ENCODE measurements at places on chromosomes 6 and 20.

- no peak overlapping the region for H3K4me3 ChIP-seq
- H3K4me1 ChIP-seq = peaks cover 23% of the 10 kb centered on the region
- no peaks in the 10 kb centered on the region for H3K36me3 ChIP-seq
- no peaks in the 10 kb centered on the region for H3K27me3 ChIP-seq
- DNase-seq = no peak
These were observed 36.6 kb upstream of the SLC22A16 start for GRCh38 chr6:110512991-110513390.

- H3K36me3 ChIP-seq = no peaks in the 10 kb centered on the region
- H3K27ac ChIP-seq = peak overlapping the region; percentile 36
- peak overlapping the region; percentile 11 for H3K4me3 ChIP-seq
- H3K4me1 ChIP-seq = no peaks in the 10 kb centered on the region
These were observed 172.4 kb downstream of the ADGB start for GRCh38 chr6:146770965-146771735.

DNA sequence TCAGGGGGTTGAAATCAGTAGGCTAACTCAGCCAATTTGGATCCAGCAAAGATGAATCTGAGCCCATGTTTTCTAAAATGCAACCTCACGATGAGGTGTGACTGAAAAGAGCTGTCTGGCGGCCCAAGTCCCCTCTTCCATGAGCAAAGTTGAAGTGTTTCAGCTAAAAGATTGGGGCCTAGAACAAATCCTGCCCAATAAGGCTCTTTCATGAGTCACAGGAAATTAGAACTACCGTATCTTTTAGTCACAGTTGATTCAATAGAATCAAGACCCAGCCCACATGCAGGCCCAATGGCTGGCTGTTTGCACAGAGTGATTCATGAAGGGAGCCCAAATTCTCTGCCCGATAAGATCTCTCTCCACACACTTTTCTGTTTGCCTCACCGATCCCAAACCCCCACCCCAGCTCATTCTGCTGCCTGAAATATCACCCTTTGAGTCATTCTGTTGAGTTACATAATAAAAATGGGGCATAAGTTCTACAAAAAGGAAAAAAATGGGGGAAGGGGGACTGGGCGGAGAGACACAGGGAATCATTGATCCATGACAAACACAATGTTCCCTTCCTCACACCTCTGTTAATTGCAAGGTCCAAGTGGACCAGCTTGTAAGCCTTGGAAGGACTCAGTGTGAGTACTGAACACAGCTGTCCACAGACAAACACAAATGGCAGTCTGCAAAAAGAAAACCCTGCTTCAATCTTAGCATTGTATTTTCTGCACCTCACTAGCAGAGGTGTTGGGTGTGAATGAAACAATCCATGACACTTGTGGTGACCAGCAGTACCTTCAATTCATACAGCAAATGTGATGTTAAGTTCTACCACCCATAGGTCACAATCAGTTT, 13.8 kb downstream of the FOXQ1 start:
- no peak overlapping the region for H3K4me3 ChIP-seq

DNA sequence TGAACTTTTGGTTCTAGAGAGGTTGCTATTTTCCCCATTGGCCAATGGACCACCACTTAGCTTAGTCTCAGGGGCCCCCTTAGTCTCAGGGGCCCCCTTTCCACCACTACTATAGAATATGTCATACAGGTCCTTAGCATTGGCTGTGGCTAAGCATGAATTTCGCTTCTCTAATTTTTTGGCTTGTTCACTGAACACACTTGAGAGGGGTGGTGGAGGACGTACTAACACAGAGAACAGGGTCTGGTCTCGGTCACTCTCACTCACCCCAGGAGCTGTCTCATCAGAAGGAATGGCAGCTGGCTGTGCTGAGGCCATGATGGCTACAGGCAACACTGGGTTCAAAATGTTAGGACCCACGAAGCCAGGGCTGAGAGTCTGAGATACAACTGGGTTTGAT, 30.3 kb downstream of the ZNF318 start:
- no peak overlapping the region for H3K27ac ChIP-seq
- H3K27me3 ChIP-seq = no peaks in the 10 kb centered on the region

- H3K36me3 ChIP-seq = no peaks in the 10 kb centered on the region
- peak; percentile 94 for DNase-seq
- H3K4me3 ChIP-seq = peak within 1 kb of the TSS; percentile 68
- H3K27ac ChIP-seq = peak within 1 kb of the TSS; percentile 98
These were observed at the start of gene PPP1R18 for GRCh38 chr6:30686009-30686907. Gene PPP1R18, minus strand, starts transcription at chr6:30686645. Its CDS starts 627 bp downstream, at chr6:30686018.

GRCh38 chr6:153312634-153313033, 181.6 kb upstream of the RGS17 start:
- no peaks in the 10 kb centered on the region for H3K4me1 ChIP-seq
- DNase-seq = no peak
- H3K27ac ChIP-seq = no peak overlapping the region
- H3K4me3 ChIP-seq = no peak overlapping the region
- no peaks in the 10 kb centered on the region for H3K27me3 ChIP-seq

GRCh38 chr6:134948691-134949090, 1.2 kb downstream of the ALDH8A1 start:
- no peak overlapping the region for H3K4me3 ChIP-seq
- H3K27ac ChIP-seq = no peak overlapping the region
- no peaks in the 10 kb centered on the region for H3K27me3 ChIP-seq
- H3K36me3 ChIP-seq = no peaks in the 10 kb centered on the region
- H3K4me1 ChIP-seq = no peaks in the 10 kb centered on the region

DNA sequence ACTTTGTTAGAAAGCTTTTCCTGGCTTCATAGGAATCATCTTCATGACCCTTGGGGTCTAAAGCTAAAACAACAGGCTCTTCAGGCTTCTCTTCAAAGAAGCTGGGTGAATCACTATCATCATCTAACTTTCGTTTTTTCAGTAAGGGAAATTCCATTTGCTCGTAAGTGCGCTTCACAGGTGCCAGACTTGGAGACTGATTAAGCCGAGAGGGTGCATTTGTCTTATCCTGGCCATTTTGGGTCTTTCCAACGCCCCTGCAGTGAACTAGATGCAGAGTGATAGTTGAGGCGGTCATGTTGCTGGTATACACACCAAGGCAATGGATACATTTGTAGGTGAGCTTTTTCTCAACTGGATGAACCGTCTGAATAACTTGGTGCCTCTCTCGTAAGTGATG, 38.8 kb downstream of the ADNP start:
- no peak overlapping the region for H3K27ac ChIP-seq
- DNase-seq = no peak
- H3K27me3 ChIP-seq = no peaks in the 10 kb centered on the region
- peaks cover 68% of the 10 kb centered on the region for H3K36me3 ChIP-seq
- no peak overlapping the region for H3K4me3 ChIP-seq

GRCh38 chr6:15061180-15061641, 184.7 kb upstream of the JARID2 start:
- H3K36me3 ChIP-seq = no peaks in the 10 kb centered on the region
- peaks cover 11% of the 10 kb centered on the region for H3K4me1 ChIP-seq
- H3K27ac ChIP-seq = no peak overlapping the region
- H3K4me3 ChIP-seq = no peak overlapping the region
- H3K27me3 ChIP-seq = no peaks in the 10 kb centered on the region

GRCh38 chr6:80145921-80146320, 39.5 kb downstream of the BCKDHB start:
- no peaks in the 10 kb centered on the region for H3K27me3 ChIP-seq
- H3K4me3 ChIP-seq = no peak overlapping the region
- no peak overlapping the region for H3K27ac ChIP-seq
- H3K4me1 ChIP-seq = peaks cover 27% of the 10 kb centered on the region
- DNase-seq = no peak

- H3K4me3 ChIP-seq = no peak overlapping the region
- H3K27ac ChIP-seq = no peak overlapping the region
- H3K27me3 ChIP-seq = no peaks in the 10 kb centered on the region
- H3K4me1 ChIP-seq = peaks cover 10% of the 10 kb centered on the region
- DNase-seq = no peak
These were observed 246.9 kb upstream of the PRDM1 start for GRCh38 chr6:105839266-105839665.

DNA sequence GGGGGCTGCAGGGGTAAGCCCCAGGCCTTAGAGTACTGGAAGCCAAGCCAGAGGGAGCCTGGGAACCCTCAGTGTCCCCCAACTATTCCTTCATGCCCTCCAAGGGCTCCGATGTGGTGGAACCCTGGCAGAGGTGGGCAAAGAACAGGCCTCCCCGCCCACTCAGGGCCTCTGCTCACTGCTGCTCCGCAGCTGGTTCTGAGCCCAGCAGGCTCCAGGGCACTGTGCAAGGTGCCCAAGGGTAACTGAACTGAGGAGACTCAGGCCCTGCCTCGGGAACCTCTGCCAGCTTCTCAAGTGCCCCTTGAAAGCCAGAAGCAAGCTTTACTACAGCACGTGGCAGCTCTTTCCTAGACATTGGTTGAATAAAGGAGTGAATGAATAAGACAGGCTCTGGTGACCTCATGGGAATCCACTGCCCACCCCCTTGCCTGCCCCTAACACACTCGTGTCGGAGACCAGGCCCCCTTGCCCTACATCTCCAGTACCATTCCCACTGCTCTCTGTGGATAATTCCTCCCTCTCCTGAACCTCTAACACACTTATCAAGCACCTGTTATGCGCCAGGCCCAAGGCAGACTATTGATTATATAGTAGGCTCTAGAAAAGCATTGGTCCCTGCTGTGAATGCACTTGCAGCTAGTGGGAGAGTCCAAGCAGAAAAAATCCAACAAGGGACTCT, 55.0 kb downstream of the TOX2 start:
- no peaks in the 10 kb centered on the region for H3K36me3 ChIP-seq
- no peak for DNase-seq
- peaks cover 19% of the 10 kb centered on the region for H3K27me3 ChIP-seq
- no peak overlapping the region for H3K4me3 ChIP-seq
- peaks cover 1% of the 10 kb centered on the region for H3K4me1 ChIP-seq

GRCh38 chr6:134272374-134272773, 45.5 kb downstream of the SGK1 start:
- no peak for DNase-seq
- H3K36me3 ChIP-seq = no peaks in the 10 kb centered on the region
- peaks cover 11% of the 10 kb centered on the region for H3K4me1 ChIP-seq

GRCh38 chr6:25342802-25343201, 63.6 kb downstream of the CARMIL1 start:
- H3K4me1 ChIP-seq = no peaks in the 10 kb centered on the region
- H3K27ac ChIP-seq = no peak overlapping the region
- no peak overlapping the region for H3K4me3 ChIP-seq
- DNase-seq = no peak
- H3K36me3 ChIP-seq = no peaks in the 10 kb centered on the region

DNA sequence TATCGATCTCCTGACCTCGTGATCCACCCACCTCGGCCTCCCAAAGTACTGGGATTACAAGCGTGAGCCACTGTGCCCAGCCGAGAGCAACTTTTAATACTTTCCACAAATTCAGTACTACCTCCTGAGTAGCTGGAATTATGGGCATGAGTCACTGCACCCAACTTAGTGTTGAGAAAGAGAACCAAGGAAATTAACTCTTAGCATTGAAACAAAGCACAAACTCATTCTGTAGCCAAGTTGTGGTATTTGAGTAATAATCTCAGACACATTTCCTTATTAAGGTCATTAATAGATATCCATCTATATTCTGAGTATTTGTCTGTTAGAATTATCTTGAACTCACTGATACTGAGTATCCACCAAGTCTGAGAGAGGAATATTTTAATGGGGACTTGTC, 14.3 kb upstream of the ELOVL2 start:
- no peak for DNase-seq
- H3K27me3 ChIP-seq = no peaks in the 10 kb centered on the region
- H3K36me3 ChIP-seq = no peaks in the 10 kb centered on the region
- no peak overlapping the region for H3K4me3 ChIP-seq
- H3K4me1 ChIP-seq = no peaks in the 10 kb centered on the region
- H3K27ac ChIP-seq = no peak overlapping the region

DNA sequence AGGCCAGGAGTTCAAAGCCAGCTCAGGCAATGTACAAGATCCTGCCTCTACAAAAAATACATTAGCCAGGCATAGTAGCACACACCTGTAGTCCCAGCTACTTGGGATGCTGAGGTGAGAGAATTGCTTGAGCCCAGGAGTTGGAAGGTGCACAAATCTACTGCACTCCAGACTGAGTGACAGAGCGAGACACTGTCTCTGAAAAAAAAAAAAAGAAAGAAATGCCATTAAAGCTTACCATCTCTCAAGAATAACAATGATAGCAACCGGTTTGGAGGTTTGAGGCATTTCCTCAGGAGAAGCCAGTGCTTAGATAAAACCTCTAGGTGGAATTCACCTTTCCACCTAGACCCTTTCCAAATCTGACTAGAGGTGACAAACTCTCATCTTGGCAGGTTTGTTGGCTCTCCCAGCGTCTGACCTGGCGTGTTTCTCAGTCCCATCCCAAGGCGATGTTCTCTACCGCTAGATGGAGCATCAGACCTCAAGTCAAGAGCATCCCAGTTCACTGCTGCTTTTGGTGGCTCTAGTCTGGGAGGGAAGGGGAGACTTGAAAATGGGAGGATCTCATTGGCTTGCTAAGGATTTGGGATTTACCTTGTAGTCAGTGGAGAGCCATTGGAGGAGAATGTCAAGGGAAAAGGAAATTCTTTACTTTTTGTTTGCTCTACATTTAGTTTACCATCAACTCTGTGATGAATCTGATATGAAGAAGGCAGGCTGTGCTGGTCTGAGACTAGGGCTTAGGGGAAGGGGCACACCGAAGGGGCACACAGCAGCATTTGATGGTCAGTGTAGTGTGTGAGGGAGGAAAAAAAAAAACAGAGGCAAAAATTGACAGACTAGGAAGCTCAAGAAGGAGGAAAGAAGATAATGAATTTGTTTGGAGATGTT, 67.9 kb downstream of the NCOA7 start:
- DNase-seq = no peak
- H3K27me3 ChIP-seq = no peaks in the 10 kb centered on the region
- H3K4me1 ChIP-seq = no peaks in the 10 kb centered on the region
- peaks cover 5% of the 10 kb centered on the region for H3K36me3 ChIP-seq

- H3K36me3 ChIP-seq = no peaks in the 10 kb centered on the region
- no peaks in the 10 kb centered on the region for H3K4me1 ChIP-seq
- H3K27ac ChIP-seq = no peak overlapping the region
- H3K4me3 ChIP-seq = no peak overlapping the region
- peaks cover 2% of the 10 kb centered on the region for H3K27me3 ChIP-seq
These were observed 116.7 kb downstream of the UNC5CL start for GRCh38 chr6:40922281-40922680.

- no peak for DNase-seq
- no peaks in the 10 kb centered on the region for H3K27me3 ChIP-seq
- H3K27ac ChIP-seq = no peak overlapping the region
These were observed 128.8 kb upstream of the SIM1 start for GRCh38 chr6:100593522-100593921.

- DNase-seq = no peak
- peaks cover 49% of the 10 kb centered on the region for H3K4me1 ChIP-seq
- H3K27me3 ChIP-seq = peaks cover 6% of the 10 kb centered on the region
- H3K36me3 ChIP-seq = no peaks in the 10 kb centered on the region
- H3K4me3 ChIP-seq = peak overlapping the region; percentile 100
These were observed 381 bp downstream of the MAP3K7 start for GRCh38 chr6:90586546-90586835.

- no peak for DNase-seq
- no peak overlapping the region for H3K4me3 ChIP-seq
- no peaks in the 10 kb centered on the region for H3K36me3 ChIP-seq
- H3K4me1 ChIP-seq = peaks cover 14% of the 10 kb centered on the region
- H3K27ac ChIP-seq = no peak overlapping the region
These were observed 72.6 kb upstream of the RNF24 start for GRCh38 chr20:4087923-4088322.

GRCh38 chr6:131029626-131030297, 33.3 kb downstream of the EPB41L2 start:
- no peak overlapping the region for H3K27ac ChIP-seq
- no peak for DNase-seq
- H3K4me1 ChIP-seq = no peaks in the 10 kb centered on the region
- no peaks in the 10 kb centered on the region for H3K27me3 ChIP-seq
- H3K36me3 ChIP-seq = no peaks in the 10 kb centered on the region

Data from suprapubic skin (tissue), 4 donors.